CD4-positive, alpha-beta T cell treated with Interferon alpha-2 for 1 hour (primary cell): ENCODE measurements at places on chromosomes 1 and 21.

GRCh38 chr1:22502202-22502601 lies 50.6 kb downstream of the ZBTB40 start:
- DNase-seq, result no peak

DNA sequence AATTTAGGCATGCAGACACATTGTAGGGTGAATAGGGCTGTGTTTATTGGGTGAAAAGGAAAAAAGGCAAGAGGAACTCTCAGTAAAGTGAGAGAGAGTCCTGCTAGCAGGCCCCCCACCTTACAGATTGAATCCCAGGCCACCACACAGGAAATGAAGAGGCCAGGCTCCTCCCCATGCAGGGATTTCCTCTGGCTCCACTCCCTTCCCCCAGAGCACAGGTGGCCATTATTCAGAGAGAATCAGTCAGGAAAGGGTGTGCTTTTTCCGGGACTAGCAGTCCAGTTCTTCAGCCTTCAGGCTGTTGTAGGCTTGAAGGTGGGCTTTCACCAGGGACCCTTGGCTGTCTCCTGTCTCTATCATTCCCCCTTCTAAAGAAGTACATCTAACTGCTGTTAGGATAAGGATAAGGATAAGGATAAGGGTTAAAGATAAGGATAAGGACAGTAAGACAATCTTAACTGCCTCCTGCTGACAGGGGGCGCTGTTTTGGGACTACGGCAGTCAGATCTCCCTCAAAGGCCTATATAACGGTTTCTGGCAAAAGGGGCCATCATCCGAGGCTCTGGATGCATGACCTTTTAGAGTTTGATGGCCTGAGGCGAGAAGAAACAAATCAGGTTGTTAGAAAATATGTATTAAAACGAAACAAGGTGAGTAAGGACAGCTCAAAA lies 26.3 kb downstream of the ZNF648 start:
- no peak for DNase-seq

GRCh38 chr1:29711582-29712283 lies 475.4 kb downstream of the PTPRU start:
- DNase-seq, result no peak

- no peak for DNase-seq
These were observed 555.5 kb upstream of the NR5A2 start for GRCh38 chr1:199472018-199472417.

DNA sequence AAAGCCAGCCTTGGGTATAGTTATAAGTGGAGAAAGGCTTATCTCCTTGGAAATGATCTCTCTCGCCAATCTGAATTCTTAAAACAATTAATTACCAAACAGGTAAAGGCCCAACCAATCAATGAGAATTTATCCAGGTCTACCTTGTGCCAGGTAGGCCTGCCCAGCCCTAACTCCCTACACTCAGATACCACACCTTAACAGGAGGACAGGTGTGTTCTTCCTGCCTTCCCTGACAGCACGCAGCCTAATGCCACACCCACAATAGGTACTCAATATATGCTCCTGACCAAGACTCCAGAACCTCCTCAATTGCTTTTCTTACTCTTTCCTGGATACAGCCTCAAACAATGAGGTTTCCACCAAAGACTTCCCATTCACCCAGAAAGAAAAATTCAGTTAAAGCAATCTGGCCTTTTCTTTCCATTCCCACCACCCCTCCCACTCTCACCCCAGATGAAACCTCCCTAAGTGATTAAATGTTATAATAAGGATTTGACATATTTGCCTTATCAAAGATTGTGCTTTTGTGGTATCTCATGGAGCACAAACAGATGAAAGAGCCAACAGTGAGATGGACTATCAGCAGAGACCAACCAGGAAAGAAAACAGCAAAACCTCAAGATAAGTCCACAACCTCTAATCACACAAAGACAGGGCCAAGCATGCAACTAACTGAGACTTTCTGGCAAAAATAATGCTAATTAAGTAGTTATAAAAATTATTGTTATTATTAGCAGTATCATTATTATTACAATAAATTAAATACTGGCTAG lies 25.6 kb downstream of the TRABD2B start:
- DNase-seq, result no peak

GRCh38 chr21:33208534-33208933 lies 21.2 kb upstream of the IFNAR2 start:
- DNase-seq, result no peak

GRCh38 chr1:230392536-230392909 lies 33.6 kb downstream of the PGBD5 start:
- DNase-seq, result no peak

GRCh38 chr1:64092851-64093371 lies 110.5 kb upstream of the UBE2U start:
- no peak for DNase-seq

GRCh38 chr1:19639999-19640362 lies 4.1 kb upstream of the NBL1 start:
- no peak for DNase-seq

DNA sequence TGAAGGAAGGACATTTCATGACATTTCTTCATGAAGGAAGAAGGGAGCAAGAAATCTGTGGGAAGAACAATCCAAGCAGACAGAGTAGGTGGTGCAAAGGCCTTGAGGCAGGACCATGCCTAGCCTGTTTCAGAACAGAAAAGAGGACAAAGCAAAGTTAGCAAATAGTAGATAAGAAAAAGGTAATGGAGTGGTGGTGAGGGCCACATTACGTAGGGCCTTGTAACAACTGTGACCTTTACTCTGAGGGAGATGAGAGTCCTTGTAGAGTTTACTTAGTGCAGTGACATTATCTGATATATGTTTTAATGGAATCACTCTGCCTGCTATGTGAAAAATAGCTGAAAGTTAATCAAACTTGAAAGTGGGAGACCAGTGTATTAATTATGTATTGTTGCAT lies 6.4 kb upstream of the TSNAX start:
- DNase-seq, result no peak

DNA sequence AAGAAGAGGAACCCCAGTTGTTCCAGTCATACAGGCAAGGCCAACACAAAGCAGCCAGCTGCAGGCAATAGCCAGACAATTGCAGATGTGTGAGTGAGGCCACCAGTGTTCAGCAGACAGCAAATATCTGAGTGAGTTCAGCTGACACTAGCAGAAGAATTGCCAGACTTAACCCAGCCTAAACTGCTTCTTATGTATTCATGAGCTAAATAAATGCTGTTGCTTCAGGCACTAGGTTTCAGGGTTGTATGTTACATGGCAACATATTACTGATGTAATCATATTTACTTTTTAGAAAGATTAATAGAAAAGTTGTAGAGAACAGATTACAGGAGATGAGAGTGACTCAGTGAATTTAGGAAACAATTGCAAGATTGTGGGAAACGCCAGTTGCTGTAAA lies 129.8 kb upstream of the CHODL start:
- DNase-seq, result no peak

GRCh38 chr1:22711591-22712501 lies 1.2 kb downstream of the EPHB2 start:
- DNase-seq, result no peak

- DNase-seq, result no peak
These were observed 3.8 kb downstream of the MASP2 start for GRCh38 chr1:11042995-11043874.

DNA sequence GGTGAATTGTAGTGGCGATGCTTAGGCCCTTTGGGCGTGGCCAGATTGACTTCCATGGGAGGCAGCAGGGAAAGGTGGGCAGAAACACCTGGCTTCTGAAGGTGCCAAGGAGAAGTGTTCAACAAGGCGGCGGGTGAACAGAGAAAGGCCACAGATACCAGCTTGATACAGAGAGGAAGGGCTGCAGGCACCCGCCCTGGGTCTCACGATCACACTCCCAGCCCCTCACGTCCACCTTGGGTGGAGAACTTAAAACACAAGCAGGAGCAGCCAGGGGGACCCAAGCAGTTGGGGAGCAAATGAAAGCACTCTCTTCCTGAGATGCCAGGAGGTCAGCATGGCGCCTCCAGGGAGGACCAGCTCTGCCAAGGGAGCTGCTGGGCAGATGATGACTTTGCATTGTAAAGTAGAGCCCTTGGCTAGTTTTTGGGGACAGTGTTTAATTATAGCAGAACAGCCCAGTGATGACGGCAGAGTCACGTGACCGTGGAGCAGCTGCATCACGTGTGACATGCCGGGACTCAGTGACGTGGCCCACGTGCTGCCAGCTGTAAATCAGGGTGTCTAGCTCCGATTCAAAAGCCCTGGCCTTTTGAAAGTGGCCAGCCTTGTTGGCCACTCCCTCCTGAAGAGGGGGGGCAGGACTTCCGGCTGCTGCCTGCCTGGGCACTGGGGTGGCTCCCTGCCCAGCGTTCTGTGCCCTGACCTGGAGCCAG lies 19.0 kb downstream of the SLC37A1 start:
- peak; percentile 72 for DNase-seq

DNA sequence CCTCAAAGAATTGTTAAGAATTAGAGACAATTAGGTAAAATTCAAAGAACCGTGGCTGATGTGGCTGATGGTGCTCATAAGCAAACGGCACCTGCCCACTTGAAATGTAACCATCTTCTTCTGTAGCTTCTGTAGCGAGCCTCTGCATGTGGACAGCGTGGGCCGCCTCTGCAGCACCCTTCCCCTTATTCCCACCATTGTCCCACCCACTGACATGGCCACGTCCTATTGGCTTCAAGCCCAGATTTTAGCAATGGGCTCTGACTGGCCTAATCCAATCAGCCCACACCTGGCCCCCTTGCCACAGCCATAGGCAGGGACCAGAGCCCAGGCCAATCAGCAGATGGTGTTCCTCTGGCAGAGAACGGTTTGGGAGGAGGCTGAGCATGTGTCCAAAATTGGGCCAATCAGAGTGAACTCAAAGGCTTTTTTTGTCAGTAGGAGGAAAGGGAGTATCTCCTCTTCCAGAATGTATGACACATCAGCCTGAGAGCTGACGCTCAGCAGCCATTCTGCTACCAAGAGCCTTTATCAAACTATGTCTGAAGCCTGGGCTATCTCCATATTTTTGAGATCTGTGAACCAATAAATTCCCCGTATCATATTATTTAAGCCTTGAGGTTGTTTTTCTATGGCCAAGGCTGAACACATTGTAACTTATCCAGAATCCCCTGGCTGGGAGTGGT lies 518.5 kb downstream of the SMYD3 start:
- DNase-seq, result no peak

- no peak for DNase-seq
These were observed 446.6 kb downstream of the PLA2G4A start for GRCh38 chr1:187275346-187275745.

DNA sequence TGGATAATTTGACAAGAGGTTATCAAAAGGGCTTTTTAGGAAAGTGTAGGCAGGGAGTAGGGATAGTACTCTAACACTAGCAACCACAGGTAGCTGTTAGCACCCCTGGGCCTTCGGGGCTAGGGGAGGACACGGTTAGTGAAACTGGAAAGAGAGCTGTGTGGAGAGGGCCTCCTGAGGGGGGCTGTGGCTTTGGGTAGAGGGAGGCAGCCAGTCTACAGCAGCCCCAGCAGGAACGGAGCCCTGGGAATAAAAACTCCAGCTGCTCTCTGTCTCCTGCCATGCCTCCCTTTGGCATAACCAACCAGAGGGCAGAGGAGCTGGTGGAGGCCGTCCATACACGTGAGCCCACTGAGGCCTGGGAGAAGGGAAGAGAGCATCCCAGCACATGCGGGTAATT lies 223.2 kb downstream of the FOXD2 start:
- no peak for DNase-seq

DNA sequence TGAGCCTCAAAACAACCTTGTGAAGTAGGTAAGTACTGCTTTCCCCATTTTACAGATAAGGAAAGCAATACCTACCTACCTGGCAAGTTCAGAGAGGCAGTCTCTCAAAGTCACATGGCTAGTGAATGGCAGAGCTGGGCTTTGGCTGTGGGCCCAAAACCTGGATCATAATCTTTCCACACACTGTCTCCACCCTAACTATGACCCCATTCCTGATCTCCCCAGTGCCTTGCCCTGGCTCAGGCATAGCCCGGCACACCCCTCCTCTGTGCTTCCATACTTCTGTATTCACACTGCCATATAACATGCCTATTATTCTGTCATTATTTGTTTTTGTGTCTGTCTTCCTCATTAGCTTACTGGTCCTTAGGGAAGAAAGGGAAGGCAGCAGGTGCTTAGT lies 15.9 kb downstream of the GNG12 start:
- no peak for DNase-seq

GRCh38 chr1:204171751-204172178 lies 5.6 kb upstream of the REN start:
- no peak for DNase-seq
